Activated CD8-positive, alpha-beta T cell treated with anti-CD3 and anti-CD28 coated beads, Interleukin-2, amount 10 ng/mL, durations not matched to agents 7 days and 5 days (primary cell): ENCODE measurements at places on chromosomes 12 and 14.

DNA sequence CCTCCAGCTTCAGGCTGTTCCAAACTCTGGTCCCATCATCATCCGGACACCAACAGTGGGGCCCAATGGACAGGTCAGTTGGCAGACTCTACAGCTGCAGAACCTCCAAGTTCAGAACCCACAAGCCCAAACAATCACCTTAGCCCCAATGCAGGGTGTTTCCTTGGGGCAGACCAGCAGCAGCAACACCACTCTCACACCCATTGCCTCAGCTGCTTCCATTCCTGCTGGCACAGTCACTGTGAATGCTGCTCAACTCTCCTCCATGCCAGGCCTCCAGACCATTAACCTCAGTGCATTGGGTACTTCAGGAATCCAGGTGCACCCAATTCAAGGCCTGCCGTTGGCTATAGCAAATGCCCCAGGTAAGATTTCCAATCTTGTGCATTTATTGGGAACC, 3.3 kb downstream of the SP1 start:
- no peak for DNase-seq

GRCh38 chr12:13340149-13340548, 143.6 kb downstream of the EMP1 start:
- DNase-seq: no peak

DNA sequence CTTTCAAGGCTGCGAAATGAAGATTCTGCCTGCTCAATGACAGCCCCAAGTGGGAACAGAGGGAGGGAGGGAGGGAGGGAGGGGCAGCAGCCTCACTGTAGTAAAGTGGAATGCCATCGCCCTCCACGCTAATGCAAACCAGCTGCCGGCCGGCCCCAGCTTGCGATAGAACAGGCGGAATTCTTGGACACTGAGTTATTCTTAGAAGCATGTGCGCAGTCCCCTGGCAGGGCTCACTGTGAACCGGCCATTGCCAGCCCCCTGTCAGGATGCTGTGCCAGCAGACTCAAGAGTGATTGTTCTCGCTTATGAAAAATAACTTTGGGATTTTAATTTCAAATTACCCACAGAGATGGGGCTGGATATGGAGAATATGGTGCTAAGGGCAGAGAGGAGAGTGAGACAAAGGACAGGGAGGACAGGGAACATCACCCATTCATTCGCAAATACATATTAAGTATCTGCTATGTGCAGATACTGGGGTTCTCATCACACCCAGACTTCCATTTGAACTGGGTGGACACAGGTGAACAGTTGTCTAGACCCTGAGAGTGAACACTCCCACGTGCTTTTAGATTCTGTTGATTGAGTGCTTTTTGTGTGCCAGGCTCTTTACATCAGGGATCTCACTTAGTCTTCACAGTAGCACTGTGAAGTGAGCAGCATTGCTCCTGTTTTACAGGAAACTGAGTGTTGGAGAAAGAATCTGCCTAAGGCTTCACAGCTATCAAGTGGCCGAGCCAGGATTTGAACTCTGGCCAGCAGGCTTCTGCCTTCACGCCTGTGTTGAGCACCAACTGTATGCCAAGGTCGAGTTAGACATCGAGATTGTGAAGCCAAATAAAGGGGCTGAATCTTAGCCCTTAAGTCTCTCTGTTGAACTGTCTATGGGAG, 192.9 kb downstream of the C12orf75 start:
- DNase-seq: no peak

DNA sequence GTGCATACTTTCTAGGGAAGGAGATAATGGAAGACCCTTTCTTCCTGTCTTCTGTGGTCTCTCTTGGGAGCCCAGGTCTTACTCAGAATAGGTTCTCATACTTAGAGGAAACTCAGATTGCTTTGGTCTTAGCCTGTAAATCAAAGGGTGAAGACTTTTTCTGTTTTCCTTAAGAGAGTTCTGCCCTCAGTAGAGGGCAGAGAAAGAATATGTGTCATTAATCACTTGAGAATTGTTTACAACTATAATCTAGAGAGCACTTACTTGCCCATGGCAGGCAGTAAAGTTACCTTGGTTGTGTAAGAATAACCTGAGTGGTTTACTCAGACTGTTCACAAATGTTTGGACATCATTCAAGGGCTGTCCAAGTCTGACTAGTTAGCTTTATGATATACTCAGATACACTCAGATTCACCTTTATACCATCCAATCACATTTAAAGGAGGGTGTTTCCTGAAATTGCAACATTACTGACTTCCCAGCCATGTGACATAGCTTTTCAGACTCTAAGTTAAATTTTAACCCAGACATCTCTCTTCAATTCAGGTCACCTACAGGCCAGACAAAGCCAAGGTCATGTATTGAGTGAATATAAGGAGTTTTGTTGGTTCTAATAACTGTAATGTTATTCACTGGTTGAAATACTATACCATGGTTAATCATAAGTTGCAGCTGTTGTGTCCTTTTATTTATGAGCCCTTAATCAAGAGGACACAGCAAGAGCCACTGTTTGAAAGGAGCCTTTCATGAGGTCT, 372.2 kb downstream of the RAD51B start:
- no peak for DNase-seq

DNA sequence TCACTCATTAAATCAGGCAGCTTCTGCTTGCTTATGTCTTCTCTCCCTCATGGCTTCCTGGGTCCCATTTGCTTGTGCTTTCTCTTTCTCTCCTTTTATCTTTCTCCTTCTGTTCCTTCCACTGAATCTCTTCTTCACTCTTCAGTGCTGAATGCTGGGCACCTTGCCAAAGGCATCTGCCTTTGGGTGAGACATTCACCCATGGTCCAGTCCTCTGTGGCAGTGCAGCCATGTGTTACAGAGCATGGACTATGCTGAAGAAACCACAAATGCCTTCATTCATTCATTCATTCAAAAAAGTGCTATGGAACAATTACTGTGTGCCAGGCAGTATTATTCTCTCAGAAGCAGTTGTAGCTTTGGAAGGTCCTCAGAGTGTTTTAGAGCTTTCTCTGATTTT, 344.4 kb upstream of the STXBP6 start:
- DNase-seq: no peak

GRCh38 chr12:3473171-3473570, 17.8 kb upstream of the PRMT8 start:
- no peak for DNase-seq

GRCh38 chr14:85895603-85896002, 365.7 kb downstream of the FLRT2 start:
- no peak for DNase-seq

- no peak for DNase-seq
These were observed 10.5 kb downstream of the GPR137C start for GRCh38 chr14:52563120-52563519.

DNA sequence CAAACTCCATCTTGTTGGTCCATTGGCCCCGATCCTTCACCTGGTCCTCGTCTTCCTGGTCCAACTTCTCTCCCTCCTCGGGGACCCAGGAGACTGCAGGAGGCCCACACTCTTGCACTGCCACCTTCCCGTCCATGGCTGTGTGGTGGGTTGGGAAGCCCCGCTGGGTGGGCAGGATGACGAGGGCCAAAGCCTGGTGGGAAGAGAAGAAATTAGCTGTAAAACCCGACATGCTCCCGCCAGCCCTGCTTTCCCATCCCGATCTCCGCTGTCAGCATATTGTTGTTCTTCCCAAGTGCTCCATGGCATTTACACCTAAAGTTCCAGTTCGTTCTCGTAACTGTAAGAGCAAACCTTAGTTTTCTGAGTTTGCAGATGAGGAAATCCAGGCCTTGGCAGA, 4.1 kb downstream of the SLC6A12 start:
- DNase-seq: no peak

- DNase-seq: no peak
These were observed 7.3 kb upstream of the FRMD6 start for GRCh38 chr14:51644217-51644933.

DNA sequence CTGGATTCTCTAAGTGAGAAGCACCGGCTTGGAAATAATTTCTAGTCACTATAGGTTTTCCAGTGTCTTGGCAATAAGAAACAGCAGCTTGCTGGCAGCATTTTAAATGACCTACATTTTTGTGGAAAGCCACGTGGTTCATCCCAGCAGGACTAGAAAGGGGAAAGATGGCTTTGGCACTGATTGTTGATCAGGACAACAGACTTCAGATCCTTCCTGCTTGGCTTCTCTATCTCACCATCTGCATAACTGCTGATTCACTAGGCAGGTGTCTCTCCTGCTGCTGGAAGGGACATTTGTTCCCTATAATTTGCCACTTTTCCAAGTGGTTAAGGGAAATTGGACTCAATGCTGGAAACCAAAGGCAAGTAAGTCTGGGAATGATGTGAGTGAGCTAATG, 131.0 kb downstream of the TTC8 start:
- no peak for DNase-seq

- no peak for DNase-seq
These were observed 204.3 kb downstream of the TTC7B start for GRCh38 chr14:90611936-90612335.

DNA sequence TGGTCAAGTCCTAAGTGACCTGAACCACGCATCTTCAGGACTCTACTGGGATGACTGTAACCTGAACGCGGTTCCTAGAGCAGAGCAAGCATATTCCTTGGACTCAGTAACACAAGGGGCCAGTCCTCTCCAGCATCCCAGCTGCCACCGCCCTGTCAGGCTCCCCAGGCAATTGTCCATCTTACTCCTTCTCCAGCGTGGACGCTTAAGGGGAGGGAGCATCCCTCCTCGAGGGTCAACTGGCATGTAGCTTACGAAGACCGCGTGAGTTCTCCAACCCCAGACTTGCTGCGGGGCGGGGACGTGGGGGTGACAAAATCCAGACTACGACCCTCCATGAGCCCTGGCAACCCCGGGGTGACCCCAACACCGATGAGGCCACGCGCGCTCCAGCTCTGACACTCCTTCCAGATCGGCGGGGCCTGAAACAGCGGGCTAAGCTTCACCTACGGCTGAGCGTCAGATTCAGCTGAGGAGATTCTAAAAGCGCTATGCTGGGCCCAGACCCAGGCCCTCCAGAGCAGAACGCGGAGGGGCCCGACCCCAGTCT, 846 bp upstream of the MTHFD1 start:
- no peak for DNase-seq
